ENCODE measurements at places on chromosomes 11 and 22. TPM values are rescaled to one million over a fixed set of nuclear protein-coding genes. Genes with fewer than 3 reads are reported as not detected.

Gene NLRX1
- 15.9 TPM for total RNA-seq

Gene CAT
- 138 TPM for total RNA-seq

Gene KCNQ1OT1
- 2.5 TPM for total RNA-seq

Gene DESI1
- 24.5 TPM for total RNA-seq

Gene XNDC1N
- 8.5 TPM for total RNA-seq

Gene DMC1
- 0.80 TPM for total RNA-seq

Gene SLC22A9
- not detected for total RNA-seq

Gene CRYBB3
- not detected for total RNA-seq

Gene OR2AT4
- total RNA-seq, result not detected

Gene MRGPRF
- 7.9 TPM for total RNA-seq

Gene LMO2
- total RNA-seq, result 72.1 TPM

Gene MDK
- 22.6 TPM for total RNA-seq

Gene CARD18
- not detected for total RNA-seq

Gene GLYATL2
- not detected for total RNA-seq

Gene LRRC32
- 44.1 TPM for total RNA-seq

Gene SSTR3
- 0.72 TPM for total RNA-seq

Gene GAL
- not detected for total RNA-seq

Gene GNAZ
- 7.1 TPM for total RNA-seq

Gene B3GAT1
- total RNA-seq, result 4.0 TPM

Gene CTR9
- total RNA-seq, result 36.0 TPM

Gene GLYATL1
- not detected for total RNA-seq

Gene NUP98
- 171 TPM for total RNA-seq

Gene MN1
- 0.54 TPM for total RNA-seq

Gene GGTLC2
- not detected for total RNA-seq

Gene OR56A1
- total RNA-seq, result not detected

Gene PDGFD
- total RNA-seq, result 2.6 TPM

Gene NRXN2
- 12.9 TPM for total RNA-seq

Gene SCN3B
- total RNA-seq, result 0.85 TPM

Gene SERGEF
- total RNA-seq, result 38.9 TPM

Gene SBF2
- 38.2 TPM for total RNA-seq

Gene C11orf87
- total RNA-seq, result 0.42 TPM

Gene GTSE1
- total RNA-seq, result 5.2 TPM

Gene IFITM10
- 6.7 TPM for total RNA-seq

Gene CCDC87
- 0.13 TPM for total RNA-seq

Gene KRTAP5-9
- 0.51 TPM for total RNA-seq

Gene IGLL1
- total RNA-seq, result not detected

Gene MGAT3
- 10.6 TPM for total RNA-seq

Gene OR8U1
- total RNA-seq, result not detected

Gene CALCA
- total RNA-seq, result 0.57 TPM

Gene HEPHL1
- not detected for total RNA-seq

Gene TMPRSS5
- total RNA-seq, result 0.92 TPM

Gene RFPL1
- not detected for total RNA-seq
